Activated T-helper 2 cell treated with anti-CD3 and anti-CD28 coated beads, Interferon-gamma antibody, Interleukin-2, Interleukin-4, amounts not matched to agents 10 μg/mL and 5 μg/mL and 100 μg/mL, durations not matched to agents 14 hours and 24 hours and 36 hours (primary cell): ENCODE measurements at places on chromosomes 2 and 18.

DNA sequence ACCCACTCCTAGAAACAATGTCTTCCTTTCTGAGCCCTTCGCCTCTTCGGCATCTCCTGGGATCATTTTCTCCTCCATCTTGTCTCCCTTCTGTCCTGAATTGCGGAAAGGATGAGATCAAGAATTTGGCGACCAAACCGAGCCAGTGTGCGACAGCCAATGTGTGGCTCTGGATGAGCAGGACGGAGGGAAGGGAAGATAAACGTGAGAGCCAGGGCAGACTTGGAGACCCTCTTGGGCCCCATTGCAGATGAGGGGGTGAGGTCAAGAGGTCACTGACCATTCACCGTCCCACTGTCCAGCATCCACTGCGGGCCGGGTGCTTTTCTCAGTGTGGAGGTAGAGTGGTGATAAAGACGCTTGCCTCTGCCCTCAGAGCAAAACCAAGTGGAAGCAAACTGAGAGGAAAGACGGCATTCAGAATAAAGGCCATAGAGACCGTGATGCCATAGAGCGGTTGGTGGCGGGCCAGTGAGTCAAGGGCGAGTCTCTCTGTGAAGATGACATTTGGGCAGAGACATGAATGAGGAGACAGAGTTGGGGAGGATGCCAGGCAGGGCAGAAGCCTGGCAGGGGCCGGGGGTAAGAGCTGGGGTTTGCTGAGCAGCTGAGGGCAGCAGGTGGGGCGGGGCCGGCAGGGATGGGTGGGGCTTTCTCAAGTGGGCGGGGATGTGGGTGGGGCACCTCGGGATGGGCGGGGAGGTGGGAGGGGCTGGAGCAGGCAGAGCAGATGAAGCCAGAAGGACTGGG, 55.6 kb downstream of the ACAA2 start:
- no peak overlapping the region for H3K27ac ChIP-seq
- DNase-seq, result no peak
- H3K27me3 ChIP-seq, result peaks cover 13% of the 10 kb centered on the region

- H3K36me3 ChIP-seq, result no peaks in the 10 kb centered on the region
- no peaks in the 10 kb centered on the region for H3K27me3 ChIP-seq
- H3K4me3 ChIP-seq, result no peak overlapping the region
- no peak for DNase-seq
- H3K4me1 ChIP-seq, result no peaks in the 10 kb centered on the region
Observed at GRCh38 chr2:120935339-120936313, 200.0 kb downstream of the GLI2 start.

- no peaks in the 10 kb centered on the region for H3K36me3 ChIP-seq
- peaks cover 25% of the 10 kb centered on the region for H3K27me3 ChIP-seq
- H3K27ac ChIP-seq, result no peak overlapping the region
- no peak overlapping the region for H3K4me3 ChIP-seq
Observed at GRCh38 chr2:54523324-54523959, 67.3 kb downstream of the SPTBN1 start.

DNA sequence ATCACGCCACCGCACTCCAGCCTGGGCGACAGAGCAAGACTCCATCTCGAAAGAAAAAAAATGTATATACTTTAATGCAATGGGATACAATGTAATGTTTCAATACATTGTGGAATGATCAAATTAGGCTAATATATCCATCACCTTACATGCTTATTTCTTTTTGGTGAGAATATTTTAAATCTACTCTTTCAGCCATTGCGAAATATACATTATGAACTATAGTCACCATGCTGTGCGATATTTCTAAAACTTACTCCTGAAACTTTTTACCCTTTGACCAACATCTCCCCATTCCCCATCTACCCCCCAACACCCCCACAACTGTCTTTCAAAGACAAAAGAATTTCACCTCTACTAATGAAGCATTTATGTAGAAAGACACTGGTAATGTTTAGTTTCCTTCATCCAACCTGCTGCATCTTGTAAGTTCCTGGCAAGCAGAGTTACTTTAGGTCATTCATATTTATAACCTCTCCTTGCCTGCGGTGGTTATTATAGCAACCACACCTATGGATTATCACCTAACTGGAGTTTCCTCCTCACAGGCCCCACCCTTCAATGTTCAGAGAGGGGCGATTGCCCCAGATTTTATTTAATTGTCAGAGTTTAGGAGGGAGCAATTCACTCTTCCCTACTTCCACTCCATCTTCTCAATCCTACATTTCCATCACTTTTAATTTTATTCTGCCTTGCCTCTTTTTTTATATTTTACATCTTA, 1.2 kb upstream of the ME2 start:
- peaks cover 6% of the 10 kb centered on the region for H3K27me3 ChIP-seq
- H3K4me3 ChIP-seq, result peak overlapping the region; percentile 88
- peaks cover 7% of the 10 kb centered on the region for H3K36me3 ChIP-seq
- no peak for DNase-seq

DNA sequence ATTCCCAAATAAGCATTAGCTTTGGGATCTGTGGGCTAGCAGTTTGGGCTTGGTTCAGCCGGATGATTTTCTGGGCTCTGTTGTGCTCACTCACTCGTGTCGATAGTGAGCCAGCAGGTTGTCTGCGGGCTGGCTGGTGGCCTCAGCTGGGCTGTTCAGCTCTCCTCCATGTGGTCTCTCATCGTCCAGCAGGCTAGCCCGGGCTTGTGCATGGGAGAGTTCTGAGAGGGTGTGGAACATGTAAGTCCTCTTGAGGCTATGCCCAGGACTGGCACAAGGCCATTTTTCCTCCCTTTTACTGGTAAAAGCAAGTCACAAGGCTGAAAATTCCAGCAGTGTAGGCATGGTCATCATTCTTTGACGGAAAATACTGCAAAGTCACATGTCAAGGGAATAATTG, 38.5 kb downstream of the NTSR2 start:
- H3K4me1 ChIP-seq, result no peaks in the 10 kb centered on the region
- H3K27me3 ChIP-seq, result no peaks in the 10 kb centered on the region
- H3K27ac ChIP-seq, result no peak overlapping the region
- no peaks in the 10 kb centered on the region for H3K36me3 ChIP-seq
- H3K4me3 ChIP-seq, result no peak overlapping the region
- no peak for DNase-seq

DNA sequence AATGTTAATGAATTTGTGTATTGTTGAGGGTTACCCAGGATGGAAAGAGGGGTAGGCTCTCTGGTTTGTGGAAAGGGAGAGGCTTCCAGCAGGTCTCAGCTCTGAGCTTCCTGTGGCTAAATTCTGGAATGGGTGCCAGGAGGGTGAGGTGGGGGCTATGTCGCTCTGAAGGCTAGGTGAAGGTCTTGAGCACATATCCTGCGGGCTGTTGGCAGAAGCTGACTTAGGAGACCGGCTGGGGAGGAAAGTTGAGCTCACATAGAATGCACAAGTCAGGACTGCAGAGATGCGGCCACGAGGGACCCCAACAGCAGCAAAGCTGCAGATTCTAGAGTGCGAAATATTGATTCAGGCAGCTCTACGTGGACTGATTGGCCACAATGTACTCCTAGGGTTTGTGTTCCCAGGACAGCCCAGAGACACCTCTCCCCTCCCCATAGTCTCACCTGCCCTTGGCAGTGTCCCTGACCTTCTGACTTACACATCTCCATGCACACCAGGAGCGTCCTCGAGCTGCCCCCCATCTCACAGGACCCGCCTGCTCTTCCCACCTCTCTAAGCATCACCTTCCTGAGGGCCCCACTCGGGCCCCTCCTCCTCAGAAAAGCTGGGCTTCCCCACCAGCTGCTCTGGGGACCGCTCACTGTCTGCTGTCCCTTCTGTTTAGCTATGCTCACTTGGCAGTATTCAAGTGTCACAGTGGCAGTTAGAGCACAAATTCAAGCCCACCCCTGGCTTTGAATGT, 72.6 kb downstream of the ALK start:
- H3K4me1 ChIP-seq, result no peaks in the 10 kb centered on the region
- H3K27ac ChIP-seq, result no peak overlapping the region
- H3K4me3 ChIP-seq, result no peak overlapping the region
- H3K36me3 ChIP-seq, result no peaks in the 10 kb centered on the region
- H3K27me3 ChIP-seq, result no peaks in the 10 kb centered on the region

DNA sequence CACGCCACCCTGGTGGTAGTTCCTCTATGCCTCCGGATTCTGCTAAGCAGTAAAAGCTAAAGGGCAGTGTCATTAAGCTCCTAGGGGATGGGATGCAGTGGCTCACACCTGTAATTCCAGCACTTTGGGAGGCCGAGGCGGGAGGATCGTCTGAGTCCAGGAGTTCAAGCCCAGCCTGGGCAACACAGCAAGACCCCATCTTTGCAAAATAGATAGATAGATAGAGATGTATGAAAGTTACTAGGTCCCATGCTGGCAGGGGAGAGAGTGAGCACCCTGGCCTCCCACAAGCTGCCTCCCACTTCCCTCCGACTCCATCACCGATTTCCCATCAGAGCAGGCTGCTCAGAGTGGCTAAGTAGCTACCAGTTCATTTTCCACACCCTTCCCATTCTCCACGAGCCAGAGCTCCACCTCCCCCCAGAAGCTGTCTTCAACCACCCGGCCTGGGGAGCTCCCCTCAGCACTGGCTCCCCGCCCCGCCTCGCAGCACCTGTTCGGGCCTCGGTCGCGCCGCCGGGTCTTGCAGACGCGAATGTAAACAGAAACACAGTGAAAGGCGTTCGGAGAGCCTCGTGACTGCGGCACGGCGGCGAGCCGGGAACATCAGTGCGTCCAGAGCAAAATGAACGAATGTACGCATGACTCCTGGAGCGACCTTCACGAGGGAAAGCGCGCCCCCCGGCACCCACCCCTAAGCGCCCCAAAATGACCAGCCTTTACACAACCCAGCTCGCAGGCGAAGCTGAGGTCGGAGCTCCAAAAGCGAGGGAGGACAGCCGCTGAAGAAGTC, 598 bp upstream of the CEP68 start:
- no peaks in the 10 kb centered on the region for H3K27me3 ChIP-seq
- H3K27ac ChIP-seq, result peak overlapping the region; percentile 73
- peaks cover 52% of the 10 kb centered on the region for H3K4me1 ChIP-seq
- no peak for DNase-seq
- H3K36me3 ChIP-seq, result peaks cover 12% of the 10 kb centered on the region

DNA sequence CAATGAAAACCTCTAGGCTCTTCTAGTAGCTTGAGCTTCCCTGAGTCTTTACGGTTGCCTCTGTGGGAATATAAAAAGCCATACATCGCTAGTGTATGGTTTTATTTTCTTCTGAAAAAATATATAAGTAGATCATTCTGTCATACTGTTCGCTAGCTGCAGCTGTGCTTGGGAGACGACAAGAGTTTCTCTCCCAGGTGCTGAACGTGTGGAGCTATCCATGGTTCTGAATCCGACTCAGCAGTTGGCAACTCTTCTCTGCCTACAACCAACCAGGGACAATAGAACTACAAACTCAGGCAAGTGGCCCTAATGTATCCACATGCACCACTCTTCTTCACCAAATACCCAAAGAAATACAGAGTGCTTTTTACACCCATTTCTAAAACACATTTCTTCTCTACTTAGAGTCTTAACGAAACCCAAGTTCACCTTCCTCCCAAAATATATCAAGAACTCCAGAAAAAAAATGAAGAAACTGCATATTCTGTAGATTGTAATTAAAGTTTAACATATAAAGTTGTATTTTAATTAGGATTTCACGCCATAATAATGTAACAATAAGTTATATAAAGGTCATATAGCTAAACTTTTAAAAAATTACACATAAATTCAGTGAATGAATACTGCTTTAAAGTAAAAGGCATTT, 2.2 kb upstream of the KCNH7 start:
- no peak overlapping the region for H3K4me3 ChIP-seq
- peaks cover 5% of the 10 kb centered on the region for H3K27me3 ChIP-seq
- H3K36me3 ChIP-seq, result no peaks in the 10 kb centered on the region
- DNase-seq, result peak; percentile 12
- H3K27ac ChIP-seq, result no peak overlapping the region

GRCh38 chr2:16900405-16901025, 234.9 kb upstream of the CYRIA start:
- H3K27me3 ChIP-seq, result no peaks in the 10 kb centered on the region
- H3K36me3 ChIP-seq, result no peaks in the 10 kb centered on the region
- H3K27ac ChIP-seq, result no peak overlapping the region

GRCh38 chr2:240998995-240999791, 775 bp downstream of the SNED1 start:
- no peak overlapping the region for H3K27ac ChIP-seq
- H3K4me1 ChIP-seq, result no peaks in the 10 kb centered on the region
- H3K36me3 ChIP-seq, result no peaks in the 10 kb centered on the region
- no peak for DNase-seq
- peaks cover 32% of the 10 kb centered on the region for H3K27me3 ChIP-seq
- no peak overlapping the region for H3K4me3 ChIP-seq

- no peak overlapping the region for H3K27ac ChIP-seq
- H3K4me1 ChIP-seq, result no peaks in the 10 kb centered on the region
- DNase-seq, result no peak
- no peak overlapping the region for H3K4me3 ChIP-seq
Observed at GRCh38 chr2:43328133-43328532, 101.7 kb upstream of the ZFP36L2 start.

DNA sequence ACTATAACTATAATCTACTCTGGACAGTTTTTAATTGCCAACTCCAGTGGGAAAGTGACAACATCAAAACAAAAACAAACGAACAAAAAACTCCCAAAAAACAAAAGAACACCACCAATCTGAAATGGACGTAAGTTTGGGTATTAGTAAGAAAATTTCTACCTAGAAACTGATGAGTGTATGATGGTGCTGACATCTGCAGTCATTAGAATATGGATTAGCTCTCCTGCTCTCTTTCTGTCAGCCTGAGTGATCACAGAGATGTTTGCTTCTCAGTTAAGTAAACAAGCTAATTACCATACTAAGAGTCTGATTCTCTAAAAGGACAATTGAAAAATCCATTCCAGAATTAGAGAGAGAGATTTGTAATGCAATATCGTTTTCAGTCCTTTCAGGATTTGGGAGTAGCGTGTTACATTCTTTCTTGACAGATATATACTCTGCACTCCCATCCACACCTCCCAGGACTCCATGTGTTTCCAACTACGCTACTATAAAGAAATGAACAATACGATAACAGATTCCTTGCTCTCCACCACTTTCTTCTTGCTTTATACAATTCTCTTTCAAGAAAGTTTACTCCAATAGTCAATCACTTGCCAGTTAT, 1347.4 kb upstream of the PIK3C3 start:
- no peak overlapping the region for H3K27ac ChIP-seq
- H3K36me3 ChIP-seq, result no peaks in the 10 kb centered on the region
- no peaks in the 10 kb centered on the region for H3K4me1 ChIP-seq
- DNase-seq, result no peak
- no peak overlapping the region for H3K4me3 ChIP-seq

- H3K4me3 ChIP-seq, result no peak overlapping the region
- no peaks in the 10 kb centered on the region for H3K27me3 ChIP-seq
- no peaks in the 10 kb centered on the region for H3K4me1 ChIP-seq
- H3K27ac ChIP-seq, result no peak overlapping the region
- no peaks in the 10 kb centered on the region for H3K36me3 ChIP-seq
- no peak for DNase-seq
Observed at GRCh38 chr2:210620456-210620855, 64.1 kb downstream of the CPS1 start.
